Ascending aorta (tissue), 2 donors: ENCODE measurements at places on chromosomes 7 and 10.

- no peak for DNase-seq
Observed at GRCh38 chr7:149237502-149237901, 1.9 kb upstream of the ZNF212 start.

DNA sequence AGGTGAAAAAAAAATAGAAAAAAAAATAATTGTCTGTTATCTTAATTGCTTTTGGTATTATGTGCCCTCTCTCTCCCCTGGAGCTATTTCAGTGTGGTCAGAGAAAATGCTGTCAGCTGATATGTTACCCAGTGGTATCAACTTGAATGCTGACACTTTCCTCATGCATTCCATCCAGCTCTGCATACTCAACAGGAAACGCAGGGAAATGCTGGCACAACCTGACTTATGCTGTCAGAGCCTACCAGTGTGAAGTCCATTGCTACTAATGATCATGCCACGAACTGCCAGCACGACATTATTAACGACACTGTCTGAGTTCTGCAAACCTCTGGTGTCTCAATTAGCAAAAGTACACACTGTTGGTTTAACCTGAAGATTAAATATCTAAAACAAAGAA lies 182.8 kb downstream of the ZWINT start:
- DNase-seq, result no peak

DNA sequence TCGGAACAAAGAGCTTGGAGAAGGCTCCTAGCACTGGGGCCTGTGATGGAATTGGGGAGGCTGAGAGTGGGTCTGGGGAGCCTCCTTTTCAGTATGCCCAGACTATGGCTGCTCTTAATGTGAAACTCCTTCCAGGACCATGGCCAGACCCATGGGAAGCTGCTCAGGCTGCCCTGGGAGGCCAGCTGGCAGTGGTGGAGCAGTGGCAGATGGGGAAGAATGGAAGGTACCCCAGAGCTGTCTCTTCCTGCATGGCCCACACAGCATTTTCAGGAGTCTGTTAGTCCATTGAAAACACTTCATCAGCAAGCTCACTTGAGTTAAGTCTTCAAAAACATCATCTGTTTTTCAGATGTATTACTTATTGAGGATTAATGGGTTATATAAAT lies 18.5 kb downstream of the NACAD start:
- DNase-seq, result no peak

GRCh38 chr7:47307311-47307710 lies 274.6 kb downstream of the TNS3 start:
- DNase-seq, result no peak

GRCh38 chr7:142615508-142615907 lies 133.8 kb upstream of the PRSS1 start:
- no peak for DNase-seq

- no peak for DNase-seq
Observed at GRCh38 chr7:91567081-91568012, 303.1 kb downstream of the FZD1 start.

DNA sequence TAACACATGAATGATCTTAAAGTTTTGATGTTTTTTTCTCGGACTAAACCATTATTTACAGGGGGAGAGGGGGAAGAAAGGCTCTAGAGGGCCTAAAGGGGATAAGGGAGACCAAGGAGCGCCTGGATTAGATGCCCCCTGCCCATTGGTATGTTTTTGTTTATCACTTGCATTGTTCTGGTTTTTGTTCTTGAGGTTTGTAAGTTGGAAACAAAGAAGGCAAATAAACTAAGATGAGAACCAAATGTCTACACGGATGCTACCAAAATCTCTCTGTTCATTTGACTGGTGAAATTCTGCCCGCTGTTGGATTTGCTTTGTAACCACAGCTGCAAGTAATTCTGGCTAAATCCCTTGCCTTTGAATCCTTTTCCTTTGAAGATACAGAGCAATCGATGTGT lies 99.8 kb upstream of the MACROH2A2 start:
- no peak for DNase-seq
